Cardiac ventricle fibroblast (primary cell): ENCODE measurements at places on chromosomes 11 and 22. TPM values are rescaled to one million over a fixed set of nuclear protein-coding genes. Genes with fewer than 3 reads are reported as not detected.

The CECR2 gene
- 1.3 and 2.1 TPM in 2 replicates for total RNA-seq

The C1QTNF5 gene
- total RNA-seq = 28.5 and 36.9 TPM in 2 replicates

The C11orf91 gene
- total RNA-seq = not detected in 2 replicates

The OR51B4 gene
- not detected in 2 replicates for total RNA-seq

The PLEKHA7 gene
- not detected in 2 replicates for total RNA-seq

The BAIAP2L2 gene
- total RNA-seq = 3.1 and 3.4 TPM in 2 replicates

The FOLR1 gene
- not detected in 2 replicates for total RNA-seq

The TPBGL gene
- 1.2 and 1.8 TPM in 2 replicates for total RNA-seq

The SUSD2 gene
- total RNA-seq = 43.9 and 50.7 TPM in 2 replicates

The MS4A4A gene
- total RNA-seq = not detected in 2 replicates

The IL18 gene
- 0.24 and 0.37 TPM in 2 replicates for total RNA-seq
